H7 (cell line): ENCODE measurements at places on chromosomes 7 and 10.

DNA sequence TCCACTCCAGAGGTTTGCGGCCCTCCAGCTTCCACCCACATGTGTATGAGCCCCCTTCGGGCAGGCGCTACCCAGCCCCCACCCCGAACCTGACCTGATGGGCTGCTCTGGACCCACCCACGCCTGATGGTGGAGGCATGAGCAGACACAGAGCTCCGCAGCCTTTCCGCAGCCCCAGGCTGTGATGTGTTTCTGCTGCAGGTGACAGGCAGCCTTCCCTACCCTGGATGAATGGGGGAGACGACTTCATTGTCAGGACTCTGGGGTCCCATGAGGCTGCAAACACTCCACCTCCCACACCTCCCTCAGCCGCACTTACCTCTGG, 61.2 kb downstream of the OAT start:
- DNase-seq, result no peak

GRCh38 chr7:101814081-101814990, 3.1 kb upstream of the CUX1 start:
- DNase-seq, result peak; percentile 93

GRCh38 chr7:106121189-106121810, 9.2 kb upstream of the SYPL1 start:
- no peak for DNase-seq

DNA sequence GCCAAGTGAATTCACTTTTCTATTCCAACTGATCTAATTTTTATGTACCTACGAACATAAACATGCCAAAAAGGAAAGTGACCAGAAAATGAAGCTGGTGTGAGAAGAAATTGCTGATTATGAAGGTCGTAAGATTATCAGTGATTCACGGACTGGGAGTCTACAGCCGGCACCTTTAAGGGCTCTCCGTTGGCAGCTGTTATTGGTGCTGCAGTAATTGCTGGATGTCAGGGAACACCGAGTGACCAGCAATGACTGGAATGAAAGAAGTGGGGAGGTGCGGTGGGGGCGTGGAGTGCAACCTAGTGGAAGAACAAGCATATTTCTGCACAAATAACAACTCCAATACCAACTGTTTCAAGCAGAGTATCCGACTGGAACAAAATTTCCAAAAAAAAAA, 109.8 kb upstream of the TARP start:
- no peak for DNase-seq

- DNase-seq, result no peak
Observed at GRCh38 chr7:137488038-137488437, 144.5 kb upstream of the PTN start.

- peak; percentile 87 for DNase-seq
Observed at GRCh38 chr10:12902135-12902572, 99.4 kb downstream of the CCDC3 start.

- peak; percentile 63 for DNase-seq
Observed at GRCh38 chr10:71134732-71135211, 77.6 kb upstream of the UNC5B start.

DNA sequence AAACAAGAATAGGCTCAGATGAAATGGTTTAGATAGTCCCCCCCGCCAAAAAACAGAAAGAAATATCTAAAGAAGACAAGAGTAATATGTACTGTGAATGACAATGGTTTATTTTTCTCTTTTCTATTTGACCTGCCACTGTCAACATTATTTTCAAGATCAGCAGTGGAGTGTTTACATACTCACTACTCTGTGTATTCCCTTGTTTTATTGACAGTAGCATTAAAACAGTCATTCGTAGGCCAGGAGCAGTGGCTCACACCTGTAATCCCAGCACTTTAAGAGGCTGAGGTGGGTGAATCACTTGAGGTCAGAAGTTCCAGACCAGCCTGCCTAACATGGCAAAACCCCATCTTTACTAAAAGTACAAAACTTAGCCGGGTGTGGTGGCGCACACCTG, 245.3 kb upstream of the SLC26A5 start:
- DNase-seq, result no peak
